Esophagus squamous epithelium (tissue), 5 donors: ENCODE measurements at places on chromosomes 7 and 10.

DNA sequence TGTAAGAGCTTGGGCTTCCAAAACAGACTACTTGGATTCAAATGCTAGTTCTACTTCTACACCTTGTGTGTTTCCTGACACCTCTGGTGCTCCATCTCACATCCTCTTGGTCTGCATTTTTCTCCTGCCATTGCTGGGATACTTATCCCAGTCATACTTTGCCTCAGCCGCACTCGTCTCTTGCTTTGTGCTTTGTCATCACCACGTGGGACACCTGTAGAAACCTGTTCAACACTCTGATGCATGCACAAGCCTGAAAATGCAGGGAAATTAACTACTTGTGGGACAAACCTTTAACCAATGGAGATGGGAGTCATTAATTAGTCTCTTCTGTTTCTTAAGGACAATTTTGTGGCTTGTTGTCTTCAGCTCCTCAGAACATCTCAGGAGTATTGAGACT lies 94.2 kb upstream of the PHYHIPL start:
- no peak for DNase-seq
- H3K36me3 ChIP-seq = no peaks in the 10 kb centered on the region
- H3K27me3 ChIP-seq = no peaks in the 10 kb centered on the region
- no peak overlapping the region for H3K27ac ChIP-seq

DNA sequence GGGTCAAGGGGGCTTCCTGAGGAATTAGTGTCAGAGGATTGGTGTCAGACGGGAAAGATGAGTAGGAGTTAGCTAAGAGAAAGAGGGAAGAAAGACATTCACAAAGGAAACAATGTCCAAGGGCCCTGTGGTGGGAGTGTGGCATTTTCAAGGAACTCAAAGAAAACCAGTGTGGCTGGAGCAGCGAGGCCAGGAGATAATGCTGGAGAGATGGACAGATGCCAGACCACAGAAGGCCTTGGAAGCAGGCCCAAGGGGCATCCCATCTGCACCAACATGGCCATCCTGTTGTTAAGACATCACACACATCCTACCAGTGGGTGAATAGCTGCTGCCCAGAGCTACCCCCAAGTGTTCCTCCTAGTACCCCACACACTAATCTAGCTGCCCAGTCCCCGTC lies 36.1 kb upstream of the CUL1 start:
- H3K27me3 ChIP-seq = no peaks in the 10 kb centered on the region
- no peaks in the 10 kb centered on the region for H3K36me3 ChIP-seq
- no peak overlapping the region for H3K4me3 ChIP-seq
- no peaks in the 10 kb centered on the region for H3K4me1 ChIP-seq
- no peak for DNase-seq

- no peaks in the 10 kb centered on the region for H3K36me3 ChIP-seq
- H3K4me1 ChIP-seq = no peaks in the 10 kb centered on the region
- no peak for DNase-seq
- H3K27me3 ChIP-seq = no peaks in the 10 kb centered on the region
These were observed 63.1 kb downstream of the BLNK start for GRCh38 chr10:96208271-96208670.

- H3K36me3 ChIP-seq = no peaks in the 10 kb centered on the region
- no peaks in the 10 kb centered on the region for H3K27me3 ChIP-seq
- peaks cover 23% of the 10 kb centered on the region for H3K4me1 ChIP-seq
- DNase-seq = peak; percentile 28
These were observed 190.8 kb downstream of the MLLT10 start for GRCh38 chr10:21724687-21725367.

DNA sequence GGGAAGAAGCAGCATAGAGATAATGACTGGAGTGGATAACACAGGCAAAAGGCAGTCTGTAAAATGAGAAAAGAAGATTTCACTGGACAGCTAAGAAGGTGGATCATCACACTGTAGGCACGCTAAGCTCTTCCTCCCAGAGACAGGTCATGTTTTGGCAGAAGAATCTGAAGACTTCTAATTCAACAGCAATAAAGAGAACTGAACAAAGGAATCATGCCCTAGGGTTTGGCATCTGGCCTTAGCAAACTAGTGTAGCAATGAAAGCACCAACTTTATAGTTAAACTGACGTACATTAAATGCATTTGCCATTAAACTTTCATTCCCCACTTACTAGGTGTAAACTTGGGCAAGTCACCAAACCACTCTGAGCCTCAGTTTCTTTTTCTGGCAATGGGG lies 84.4 kb upstream of the SEM1 start:
- no peak overlapping the region for H3K4me3 ChIP-seq
- no peak for DNase-seq
- no peak overlapping the region for H3K27ac ChIP-seq
- H3K4me1 ChIP-seq = no peaks in the 10 kb centered on the region
- H3K36me3 ChIP-seq = no peaks in the 10 kb centered on the region

GRCh38 chr7:142100634-142101033 lies 10.9 kb upstream of the MGAM2 start:
- H3K27me3 ChIP-seq = no peaks in the 10 kb centered on the region
- no peak for DNase-seq
- H3K36me3 ChIP-seq = no peaks in the 10 kb centered on the region
- no peak overlapping the region for H3K27ac ChIP-seq

DNA sequence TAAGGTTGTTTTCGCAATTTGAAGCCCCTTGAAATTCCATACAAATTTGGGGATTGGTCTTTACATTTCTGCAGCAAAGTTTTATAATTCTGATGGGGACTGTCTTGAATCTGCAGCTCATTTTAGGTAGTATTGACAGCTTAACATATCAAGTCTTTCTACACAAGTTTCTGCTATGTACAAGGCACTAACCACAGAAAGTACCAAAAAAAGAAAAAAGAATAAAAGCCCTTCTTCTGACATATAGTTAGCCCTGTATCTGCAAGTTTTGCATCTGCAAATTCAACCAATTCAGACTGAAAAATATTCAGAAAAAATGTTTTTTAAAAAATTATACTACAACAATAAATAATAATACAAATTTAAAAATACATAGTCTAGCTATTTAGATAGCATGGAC lies 15.3 kb downstream of the POT1 start:
- peaks cover 22% of the 10 kb centered on the region for H3K36me3 ChIP-seq
- no peaks in the 10 kb centered on the region for H3K4me1 ChIP-seq
- DNase-seq = no peak
- no peak overlapping the region for H3K4me3 ChIP-seq
- no peaks in the 10 kb centered on the region for H3K27me3 ChIP-seq

GRCh38 chr10:34295142-34295548 lies 520.0 kb downstream of the PARD3 start:
- H3K4me3 ChIP-seq = no peak overlapping the region
- no peak for DNase-seq
- H3K36me3 ChIP-seq = no peaks in the 10 kb centered on the region
- H3K27me3 ChIP-seq = no peaks in the 10 kb centered on the region
- H3K4me1 ChIP-seq = no peaks in the 10 kb centered on the region

- peaks cover 21% of the 10 kb centered on the region for H3K27me3 ChIP-seq
- no peak overlapping the region for H3K27ac ChIP-seq
- H3K4me3 ChIP-seq = peak overlapping the region; percentile 66
- H3K36me3 ChIP-seq = no peaks in the 10 kb centered on the region
- peaks cover 14% of the 10 kb centered on the region for H3K4me1 ChIP-seq
These were observed 1.1 kb downstream of the GRID1 start for GRCh38 chr10:86365346-86366032.

DNA sequence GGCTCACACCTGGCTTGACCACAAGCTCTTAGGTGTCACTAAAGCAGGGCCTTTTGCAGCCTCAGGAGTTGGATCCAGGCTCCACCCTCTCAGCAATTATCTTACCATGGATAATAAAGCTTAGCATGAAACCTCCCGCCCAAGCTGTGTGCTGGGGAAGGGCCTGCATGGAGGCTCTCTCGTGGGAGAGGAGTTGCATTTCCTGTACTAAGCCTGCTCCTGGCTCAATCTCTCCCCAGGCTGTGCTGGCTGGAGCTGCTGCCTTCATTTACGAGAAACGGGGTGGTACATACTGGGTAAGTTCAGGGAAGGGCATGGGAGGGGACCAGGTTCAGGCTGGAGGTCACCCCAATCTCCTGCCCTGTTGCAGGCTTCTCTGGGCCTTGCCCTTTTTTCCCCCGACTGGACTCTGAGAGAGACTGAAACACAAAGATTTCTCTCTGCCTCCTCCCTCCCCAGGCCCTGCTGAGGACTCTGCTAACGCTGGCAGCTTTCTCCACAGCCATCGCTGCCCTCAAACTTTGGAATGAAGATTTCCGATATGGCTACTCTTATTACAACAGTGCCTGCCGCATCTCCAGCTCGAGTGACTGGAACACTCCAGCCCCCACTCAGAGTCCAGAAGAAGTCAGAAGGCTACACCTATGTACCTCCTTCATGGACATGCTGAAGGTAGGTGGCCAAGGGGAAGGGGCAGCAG lies 2.7 kb downstream of the TMEM176A start:
- H3K27ac ChIP-seq = no peak overlapping the region
- H3K4me3 ChIP-seq = no peak overlapping the region
- H3K4me1 ChIP-seq = peaks cover 29% of the 10 kb centered on the region
- no peak for DNase-seq
- H3K27me3 ChIP-seq = peaks cover 68% of the 10 kb centered on the region

DNA sequence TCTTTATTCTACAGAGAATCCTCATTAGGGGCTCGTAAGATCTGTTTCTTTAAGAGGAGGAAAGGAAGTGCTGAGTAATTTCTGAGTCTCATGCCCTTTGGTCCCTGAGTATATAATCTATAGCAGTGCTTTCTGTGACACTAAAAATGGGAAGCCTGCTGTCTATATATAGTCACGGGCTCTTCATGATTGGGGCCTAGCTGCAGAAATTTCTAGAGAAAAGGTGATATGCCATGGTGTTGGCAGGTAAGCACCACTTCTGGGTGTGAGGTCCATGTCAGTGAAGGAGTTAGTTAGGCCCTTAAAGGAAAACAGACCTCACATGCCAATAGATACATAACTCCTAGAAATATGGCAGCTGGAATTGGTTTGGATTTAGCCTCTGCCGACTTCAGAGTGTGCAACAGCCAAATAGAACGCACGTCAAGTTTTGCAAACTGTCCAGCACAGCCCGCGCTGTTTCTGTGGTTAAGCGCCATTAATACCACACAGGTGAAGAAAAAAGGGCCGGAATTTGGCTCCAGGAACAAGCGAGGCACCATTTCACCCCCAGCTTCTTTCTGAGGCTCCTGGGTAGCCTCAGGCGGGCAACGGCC lies 123.2 kb downstream of the TACC2 start:
- H3K4me3 ChIP-seq = peak overlapping the region; percentile 67
- H3K4me1 ChIP-seq = peaks cover 29% of the 10 kb centered on the region
- H3K27ac ChIP-seq = peak overlapping the region; percentile 96

DNA sequence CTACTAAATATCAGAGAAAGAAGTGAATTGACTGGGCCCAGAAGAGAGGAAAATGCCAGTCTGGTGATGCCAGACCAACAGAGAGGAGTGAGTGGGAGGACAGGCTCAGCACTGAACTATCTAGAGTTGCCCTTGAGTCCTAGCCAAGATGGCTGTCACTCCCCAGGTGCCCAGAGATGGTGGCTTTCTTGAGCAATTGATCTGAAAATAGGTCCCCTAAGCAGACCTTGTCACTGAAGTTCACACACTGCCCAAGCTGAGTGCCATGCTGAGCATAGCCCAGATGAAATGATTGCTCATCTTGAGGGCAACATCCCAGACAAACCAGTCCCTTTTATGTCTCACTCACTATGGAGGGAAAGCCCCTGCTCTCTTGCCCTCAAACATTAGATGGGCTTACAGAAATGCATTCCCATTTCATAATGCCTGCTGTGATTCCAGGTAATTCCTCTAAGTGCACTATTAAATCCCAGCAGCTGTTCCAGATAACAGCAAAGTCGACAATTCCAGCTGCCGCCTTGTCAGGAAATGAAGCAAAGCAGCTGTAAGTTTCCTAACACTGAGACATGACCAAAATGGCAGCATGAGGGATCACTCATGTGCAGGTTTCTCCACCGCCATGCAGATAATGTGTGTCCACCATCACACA lies 329.4 kb downstream of the KCNMA1 start:
- no peak overlapping the region for H3K4me3 ChIP-seq
- no peaks in the 10 kb centered on the region for H3K27me3 ChIP-seq
- no peaks in the 10 kb centered on the region for H3K4me1 ChIP-seq
- H3K27ac ChIP-seq = no peak overlapping the region
- DNase-seq = no peak

DNA sequence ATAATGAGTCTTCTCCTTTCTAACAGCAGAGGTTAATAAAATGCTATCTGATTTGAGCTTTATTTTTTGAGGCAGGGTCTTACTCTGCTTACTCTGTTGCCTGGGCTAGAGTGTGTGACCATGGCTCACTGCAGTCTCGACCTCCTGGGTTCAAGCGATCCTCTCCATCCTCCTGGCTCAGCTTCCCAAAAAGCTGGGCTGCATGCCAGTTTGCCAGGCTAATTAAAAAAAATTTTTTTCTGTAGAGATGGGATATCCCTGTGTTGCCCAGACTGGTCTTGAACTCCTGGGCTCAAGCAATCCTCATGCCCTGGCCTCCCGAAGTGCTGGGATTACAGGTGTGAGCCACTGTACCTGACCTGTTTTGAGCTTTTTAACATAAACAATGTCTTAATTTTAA lies 56.7 kb downstream of the SCD start:
- H3K27ac ChIP-seq = no peak overlapping the region
- no peaks in the 10 kb centered on the region for H3K36me3 ChIP-seq
- H3K4me1 ChIP-seq = no peaks in the 10 kb centered on the region
- no peak for DNase-seq
- no peak overlapping the region for H3K4me3 ChIP-seq

DNA sequence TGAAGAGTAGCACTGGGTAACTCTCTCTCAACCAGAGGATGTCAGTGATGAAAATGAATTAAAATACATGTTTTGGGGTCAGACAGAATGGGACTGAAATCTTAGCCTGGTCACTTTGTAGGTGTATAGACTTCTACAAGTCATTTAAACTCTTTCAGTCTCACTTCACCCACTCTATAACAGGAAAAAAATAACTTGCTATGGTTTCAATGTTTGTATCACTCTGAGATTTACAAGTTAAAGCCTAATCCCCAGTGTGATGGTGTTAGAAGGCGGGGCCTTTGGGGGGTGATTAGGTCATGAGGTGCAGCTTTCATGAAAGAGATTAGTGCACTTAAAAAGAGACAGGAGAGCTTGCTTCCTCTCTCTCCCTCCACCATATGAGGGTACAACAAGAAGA lies 134.8 kb downstream of the INHBA start:
- no peak overlapping the region for H3K27ac ChIP-seq
- no peak overlapping the region for H3K4me3 ChIP-seq
- DNase-seq = no peak

- no peaks in the 10 kb centered on the region for H3K36me3 ChIP-seq
- no peak overlapping the region for H3K4me3 ChIP-seq
- no peaks in the 10 kb centered on the region for H3K27me3 ChIP-seq
- no peak overlapping the region for H3K27ac ChIP-seq
- DNase-seq = no peak
- H3K4me1 ChIP-seq = peaks cover under 1% of the 10 kb centered on the region
These were observed 331.5 kb upstream of the NPVF start for GRCh38 chr7:25559581-25560367.

GRCh38 chr7:50690541-50691011 lies 92.1 kb downstream of the GRB10 start:
- no peak overlapping the region for H3K4me3 ChIP-seq
- no peaks in the 10 kb centered on the region for H3K4me1 ChIP-seq
- peaks cover 12% of the 10 kb centered on the region for H3K36me3 ChIP-seq
- H3K27ac ChIP-seq = no peak overlapping the region
- H3K27me3 ChIP-seq = no peaks in the 10 kb centered on the region
